ENCODE measurements at places on chromosomes 16 and 17.
A peak's percentile ranks its signal among the peaks of the same experiment; 100 is the strongest.

- peak; percentile 61 for DNase-seq
Observed at GRCh38 chr16:1773703-1774447, 941 bp upstream of the MRPS34 start.

- DNase-seq: no peak
Observed at GRCh38 chr17:62717889-62718288, 90.2 kb downstream of the MARCHF10 start.

DNA sequence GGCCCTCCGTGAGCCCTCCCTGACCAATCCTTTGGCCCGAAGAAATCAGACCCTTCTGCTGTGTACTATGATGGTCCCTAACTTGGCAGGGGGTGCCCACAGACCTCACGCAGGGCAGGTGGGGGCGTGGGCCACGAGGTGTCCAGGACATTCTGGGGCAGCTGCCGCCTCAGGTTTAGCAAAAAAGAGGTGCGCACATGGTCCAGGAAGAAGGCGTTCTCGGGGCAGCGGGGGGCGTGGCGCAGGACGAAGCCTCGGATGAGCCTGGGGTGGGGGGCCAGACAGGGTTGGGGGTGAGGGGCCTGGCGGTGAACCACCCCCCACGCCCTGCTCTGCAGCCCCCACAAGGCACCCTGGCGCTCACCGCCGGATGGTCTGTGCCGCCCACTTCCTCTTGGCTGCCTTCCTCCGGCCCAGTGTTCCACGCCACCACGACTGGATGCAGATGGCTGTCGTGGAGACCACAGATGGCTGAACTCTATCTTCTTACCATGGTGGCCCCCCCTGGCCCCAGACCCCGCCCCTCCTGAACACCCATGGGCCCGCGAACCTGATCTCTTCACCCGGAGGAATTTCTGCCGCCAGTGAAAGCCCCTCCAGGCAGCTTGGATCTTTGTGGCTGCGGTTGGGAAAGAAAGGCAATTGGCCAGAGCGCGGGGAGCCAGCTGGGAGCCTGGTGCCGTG, 14.2 kb upstream of the CRK start:
- no peak for DNase-seq

DNA sequence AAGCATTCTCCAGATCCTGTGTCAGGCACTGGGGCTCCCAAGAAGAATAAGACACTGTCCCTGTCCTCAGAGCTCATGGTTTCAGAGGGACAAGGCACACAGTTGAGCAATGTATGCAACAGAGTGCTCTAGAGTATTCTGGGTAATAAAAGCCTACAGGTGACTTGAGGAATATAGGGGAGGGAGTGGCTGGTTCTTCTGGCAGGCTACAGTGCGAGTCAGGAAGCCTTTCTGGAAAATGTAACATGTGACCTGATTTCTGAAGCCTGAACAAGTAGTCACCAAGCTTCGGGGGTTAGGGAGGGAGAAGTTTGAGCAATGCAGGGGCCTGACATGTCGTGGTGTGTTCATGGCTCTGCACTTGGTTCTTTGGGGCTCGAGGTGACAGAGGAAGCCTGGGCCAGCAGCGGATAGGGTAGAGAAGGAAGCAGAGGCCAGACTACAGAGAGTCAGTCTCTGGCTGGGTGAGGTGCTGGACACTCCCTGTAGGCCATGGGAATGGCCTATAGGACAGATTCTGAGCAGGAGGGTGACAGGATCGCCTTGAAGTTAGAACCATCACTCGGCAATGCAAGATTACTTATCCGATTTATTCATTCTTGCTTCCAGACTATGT, 16.0 kb upstream of the LRRC75A start:
- no peak for DNase-seq

DNA sequence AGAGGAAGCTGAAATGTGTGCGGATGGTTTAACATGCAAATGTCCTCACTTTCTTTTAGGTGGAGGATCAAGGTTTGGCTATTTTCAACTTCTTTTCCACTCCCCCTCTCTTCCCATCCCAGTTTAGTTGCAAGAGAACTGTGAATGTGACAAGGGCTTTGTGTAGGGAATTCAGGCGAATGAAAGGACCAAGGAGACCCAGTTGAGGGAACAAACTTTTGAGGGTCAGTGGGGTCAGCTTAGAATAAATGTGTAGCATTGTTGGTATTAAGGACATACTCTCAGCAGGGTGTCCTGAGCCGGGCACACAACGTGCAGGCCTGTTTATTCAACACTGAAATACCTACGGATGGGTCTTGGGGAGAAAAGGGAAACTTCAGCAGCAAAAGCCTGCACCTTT, 346.0 kb downstream of the PMP22 start:
- no peak for DNase-seq

DNA sequence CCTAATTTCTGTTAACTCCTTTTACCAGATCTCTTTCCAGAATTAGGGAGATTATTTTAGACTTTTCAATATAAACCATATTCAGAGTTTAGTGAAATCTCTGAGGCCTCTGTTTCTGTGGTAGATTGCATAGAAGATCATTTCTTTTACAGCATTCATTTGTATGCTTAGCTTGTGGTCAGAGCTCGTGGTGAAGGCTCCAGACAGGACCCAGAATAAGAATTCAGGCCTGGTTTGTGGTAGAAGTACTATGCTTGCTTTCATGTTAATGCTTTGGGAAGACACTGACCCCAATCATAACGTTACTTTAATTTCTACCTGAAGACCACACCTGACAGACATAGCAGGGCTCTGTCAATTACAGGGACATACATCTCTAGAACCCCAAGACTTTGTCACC, 258.1 kb downstream of the FTO start:
- no peak for DNase-seq

DNA sequence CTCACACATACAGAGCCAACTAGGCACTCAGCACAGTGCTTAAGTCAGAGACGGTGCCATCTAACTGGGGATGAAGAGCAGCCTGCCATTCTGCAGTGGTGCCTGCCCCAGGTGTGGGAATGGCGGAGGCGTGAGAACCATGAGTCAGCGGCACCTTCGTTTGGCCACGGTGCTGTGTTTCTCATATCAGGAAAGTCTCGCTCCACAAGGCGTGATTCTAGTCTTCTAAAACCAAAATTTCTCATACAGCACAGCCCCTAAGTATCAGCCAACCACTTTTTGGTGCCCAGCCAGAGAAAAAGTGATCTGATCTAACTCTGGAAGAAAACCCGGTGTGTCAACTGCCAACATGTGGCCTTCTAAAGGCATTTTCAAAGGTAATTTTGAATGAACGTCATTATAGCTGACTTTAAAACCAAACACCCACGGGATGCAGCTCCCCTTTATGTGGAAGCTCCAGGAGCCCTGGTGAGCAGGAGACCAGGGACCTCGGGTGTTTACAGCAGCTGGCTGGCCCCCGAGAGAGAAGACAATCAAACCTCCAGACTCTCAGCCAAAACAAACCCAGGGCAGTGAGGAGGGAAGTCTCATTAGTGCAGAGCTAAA, 54.6 kb downstream of the ABCC12 start:
- DNase-seq: no peak

DNA sequence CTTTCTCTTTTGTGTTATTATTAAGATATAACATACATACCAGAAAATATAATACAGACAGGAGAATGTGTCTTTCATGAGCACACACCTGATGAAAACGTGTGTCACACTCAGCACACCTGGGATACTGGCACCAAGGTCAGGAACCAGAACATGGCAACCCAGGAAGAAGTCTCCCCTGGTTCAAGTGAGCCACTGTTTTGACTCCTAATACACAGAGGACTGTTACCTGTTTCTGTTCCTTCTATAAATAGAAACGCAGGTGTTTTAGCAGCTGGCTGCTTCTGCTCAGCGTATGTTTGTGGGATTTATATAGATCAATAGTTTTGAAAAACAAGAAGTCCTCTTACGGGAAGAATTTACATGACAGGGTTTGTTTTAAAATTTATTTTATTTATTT, 3.5 kb downstream of the SEC14L1 start:
- DNase-seq: no peak

- DNase-seq: no peak
Observed at GRCh38 chr16:30353438-30354129, 1.5 kb downstream of the CD2BP2 start.

- no peak for DNase-seq
Observed at GRCh38 chr17:5225668-5226457, 8.8 kb downstream of the SCIMP start.

DNA sequence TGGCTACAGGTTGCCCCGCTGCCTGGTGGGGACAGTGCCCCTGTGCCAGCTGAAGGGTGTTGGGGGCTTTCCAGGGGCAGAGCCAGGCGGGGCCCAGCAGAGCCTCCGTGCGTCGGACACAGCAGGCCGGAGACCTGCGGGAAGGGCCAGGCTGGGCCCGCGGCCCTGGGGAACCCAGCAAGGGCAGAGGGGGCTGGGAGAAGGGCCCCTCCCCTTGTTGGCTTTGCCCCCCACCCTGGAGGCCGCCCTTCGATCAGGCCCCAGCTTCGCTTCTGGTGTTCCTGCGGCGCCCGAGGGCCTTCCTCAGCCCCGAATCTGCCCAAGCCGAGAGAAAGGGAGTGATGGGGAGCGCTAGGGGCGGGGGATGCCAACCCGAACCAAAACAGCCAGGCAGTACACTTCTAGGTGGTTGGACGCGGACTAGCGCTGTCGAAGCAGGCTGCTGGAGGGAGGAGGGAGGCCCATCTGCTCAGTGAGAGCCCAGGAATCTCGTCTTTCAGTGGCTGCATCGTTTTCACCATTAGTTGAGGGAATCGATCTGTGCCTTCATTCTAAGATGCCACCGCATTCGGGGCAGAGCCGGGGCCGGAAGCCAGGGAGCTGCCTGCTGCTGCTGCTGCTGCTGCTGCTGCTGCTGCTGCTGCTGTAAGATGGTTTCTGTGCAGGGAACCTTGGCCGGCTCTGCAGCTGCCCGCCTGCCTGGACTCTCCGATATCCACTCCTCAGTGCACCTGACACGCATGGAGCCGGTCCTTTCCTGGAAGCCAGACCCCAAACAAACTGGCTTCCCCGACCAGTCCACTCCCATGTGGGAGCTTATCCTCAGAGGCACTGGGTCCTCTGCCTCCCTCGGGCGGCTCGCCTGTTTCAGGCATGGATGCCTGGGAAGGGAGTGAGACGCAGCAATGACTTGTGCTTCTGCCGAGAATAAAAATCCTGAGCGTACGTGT, 1.7 kb downstream of the JPH3 start:
- no peak for DNase-seq

- DNase-seq: peak; percentile 83
Observed at GRCh38 chr16:88737298-88738150, 31.2 kb downstream of the CTU2 start.

DNA sequence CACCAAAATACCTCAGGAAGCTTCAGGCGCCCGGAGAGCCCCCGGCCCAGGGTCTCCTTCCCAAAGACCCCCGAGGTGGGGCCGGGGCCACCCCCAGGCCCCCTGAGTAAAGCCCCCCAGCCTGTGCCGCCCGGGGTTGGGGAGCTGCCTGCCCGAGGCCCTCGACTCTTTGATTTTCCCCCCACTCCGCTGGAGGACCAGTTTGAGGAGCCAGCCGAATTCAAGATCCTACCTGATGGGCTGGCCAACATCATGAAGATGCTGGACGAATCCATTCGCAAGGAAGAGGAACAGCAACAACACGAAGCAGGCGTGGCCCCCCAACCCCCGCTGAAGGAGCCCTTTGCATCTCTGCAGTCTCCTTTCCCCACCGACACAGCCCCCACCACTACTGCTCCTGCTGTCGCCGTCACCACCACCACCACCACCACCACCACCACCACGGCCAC, 6.7 kb upstream of the TMEM88 start:
- no peak for DNase-seq

DNA sequence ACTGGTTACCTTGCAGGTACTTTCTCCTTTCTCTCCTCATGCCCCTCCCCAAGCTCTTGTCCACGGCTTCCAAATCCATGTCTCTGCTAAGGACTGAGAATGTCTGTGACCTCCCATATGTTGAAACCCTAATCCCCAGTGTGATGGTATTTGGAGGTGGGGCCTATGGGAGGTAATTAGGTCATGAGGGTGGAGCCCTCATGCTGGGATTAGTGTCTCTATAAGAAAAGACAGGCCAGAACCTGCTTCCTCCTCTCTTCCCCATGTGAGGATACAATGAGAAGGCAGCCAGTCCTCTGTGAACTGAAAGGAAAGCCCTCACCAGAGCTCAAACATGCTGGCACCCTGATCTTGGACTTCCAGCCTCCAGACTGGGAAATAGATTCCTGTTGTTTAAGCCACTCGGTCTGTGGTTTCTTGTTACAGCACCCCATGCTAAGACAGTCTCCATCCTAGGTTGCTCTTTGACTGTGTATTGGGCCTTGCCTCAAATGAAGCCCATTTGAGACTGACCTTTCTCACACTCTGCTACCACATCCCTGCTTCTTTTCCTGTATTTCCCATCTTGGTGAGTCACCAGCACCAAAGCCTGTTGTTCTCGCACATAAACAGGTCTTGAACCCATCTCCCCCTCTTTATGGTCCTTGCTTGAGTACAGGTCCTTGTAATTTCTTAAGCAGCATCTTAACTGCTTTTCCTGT, 135.0 kb downstream of the CDK5R1 start:
- no peak for DNase-seq

DNA sequence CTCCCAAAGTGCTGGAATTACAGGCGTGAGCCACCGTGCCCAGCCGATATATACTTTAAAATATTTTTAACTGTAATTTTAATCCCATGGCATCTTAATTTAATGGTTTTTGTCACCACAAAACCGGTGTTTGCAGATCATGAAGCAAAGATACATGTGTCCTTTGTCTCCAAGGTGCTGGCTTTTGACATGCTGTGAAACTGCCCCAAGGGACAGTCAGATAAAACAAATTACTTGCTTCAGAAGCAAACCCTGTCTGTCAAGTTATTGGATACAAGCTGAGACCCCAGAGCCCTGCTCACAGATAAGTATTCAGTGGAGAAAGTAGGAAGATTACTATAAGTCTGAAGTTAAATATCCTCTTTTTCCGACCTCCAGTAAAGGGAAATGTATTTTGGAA, 39.8 kb downstream of the ARL4D start:
- DNase-seq: no peak

- DNase-seq: peak; percentile 95
Observed at GRCh38 chr17:44235583-44235936, 16.1 kb upstream of the UBTF start.

DNA sequence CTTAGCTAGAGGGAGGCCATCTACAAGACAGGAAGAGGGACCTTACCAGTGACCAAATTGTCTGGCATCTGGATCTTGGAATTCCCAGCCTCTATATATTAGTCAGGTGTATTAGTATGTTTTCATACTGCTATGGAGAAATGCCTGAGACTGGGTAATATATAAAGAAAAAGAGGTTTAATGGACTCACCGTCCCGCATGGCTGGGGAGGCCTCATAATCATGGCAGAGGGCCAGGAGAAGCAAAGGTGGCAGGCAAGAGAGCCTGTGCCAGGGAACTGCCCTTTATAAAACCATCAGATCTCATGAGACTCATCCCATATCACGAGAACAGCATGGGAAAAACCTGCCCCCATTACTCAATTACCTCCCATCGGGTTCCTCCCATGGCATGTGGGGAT, 500.2 kb downstream of the SHISA9 start:
- no peak for DNase-seq

Data from ACHN (cell line).